ENCODE measurements at places on chromosomes 6 and 20.

- no peak for DNase-seq
Observed at GRCh38 chr6:34360556-34360955, 31.9 kb downstream of the NUDT3 start.

DNA sequence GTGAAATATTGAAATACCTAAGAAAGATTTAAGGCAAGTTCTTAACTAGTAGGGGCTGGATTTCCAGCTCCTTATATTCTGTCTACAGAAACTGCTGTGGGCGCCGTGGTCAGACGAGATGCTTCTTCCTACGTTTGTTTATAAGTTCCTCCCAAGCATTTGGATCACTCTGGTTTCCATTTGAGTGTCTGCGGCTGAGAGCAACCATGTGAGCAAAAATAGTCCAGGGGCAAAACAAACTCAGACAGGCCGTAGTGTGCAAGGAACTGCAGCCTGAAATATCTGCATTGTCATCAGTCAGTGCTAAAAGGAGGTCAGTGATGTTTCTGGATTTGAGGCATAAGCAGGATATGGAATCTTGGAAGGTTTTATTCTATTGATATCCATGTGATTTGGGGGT, 485.9 kb upstream of the JAG1 start:
- no peak for DNase-seq

- no peak for DNase-seq
Observed at GRCh38 chr6:150683320-150683719, 83.6 kb downstream of the PLEKHG1 start.

GRCh38 chr20:57849521-57850215, 139.9 kb upstream of the PMEPA1 start:
- no peak for DNase-seq

DNA sequence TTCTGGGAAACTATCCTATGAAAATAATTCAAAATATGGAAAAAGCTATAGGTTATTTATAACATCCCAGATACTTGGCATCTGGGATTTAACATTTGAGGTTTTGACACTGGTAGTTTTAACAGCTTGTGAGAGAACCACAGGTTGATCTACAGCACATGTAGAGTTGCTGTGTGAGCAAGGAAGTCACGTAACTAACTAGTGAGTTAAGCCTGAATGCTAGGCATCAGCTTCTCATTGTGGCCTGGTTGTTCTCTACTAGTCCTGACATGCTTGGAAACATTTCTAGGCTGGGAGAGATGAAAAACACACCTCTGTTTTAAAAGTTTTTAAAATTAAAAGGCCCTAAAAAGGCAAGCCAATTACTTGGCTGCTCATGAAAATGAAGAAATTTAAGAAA, 28.2 kb downstream of the ESF1 start:
- DNase-seq: no peak

GRCh38 chr6:20028143-20028542, 184.1 kb downstream of the MBOAT1 start:
- no peak for DNase-seq

DNA sequence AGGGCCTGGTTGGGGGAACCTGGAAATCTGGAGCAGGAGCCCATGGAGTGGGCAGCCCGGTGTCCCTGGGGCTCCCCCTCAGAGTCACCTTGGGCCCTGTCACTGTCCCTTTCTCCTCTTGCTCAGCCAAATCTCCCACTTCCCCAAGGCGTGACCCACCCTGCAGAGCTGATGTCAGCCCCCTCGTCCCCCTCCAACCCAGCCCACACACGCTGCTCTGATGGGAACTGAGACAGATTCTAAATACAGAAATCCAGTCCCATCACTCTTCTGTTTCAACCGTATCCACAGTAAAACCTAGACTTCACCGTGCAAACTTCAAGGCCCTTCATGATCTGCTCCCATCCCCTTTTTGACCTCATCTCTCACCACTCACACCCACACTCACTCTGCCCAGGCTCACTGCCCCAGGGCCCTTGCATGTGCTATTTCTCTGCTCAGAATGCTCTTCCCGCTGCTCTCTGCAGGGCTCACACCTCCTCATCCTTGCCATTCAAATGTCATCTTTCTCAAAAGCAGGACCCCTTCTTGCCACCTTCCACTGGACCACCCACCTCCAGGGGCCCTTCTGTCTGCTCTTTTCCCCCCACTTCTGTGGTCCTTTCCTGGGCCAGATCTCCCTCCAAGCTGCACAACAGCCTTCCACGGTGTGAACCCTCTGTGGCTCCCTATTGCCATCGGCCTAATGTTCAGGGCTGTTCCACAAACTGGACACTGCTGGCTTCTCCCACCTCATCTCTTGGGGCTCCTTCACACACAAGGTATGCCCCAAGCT, 16.6 kb downstream of the TGM2 start:
- DNase-seq: no peak

GRCh38 chr20:60237981-60238380, 279.8 kb downstream of the CDH26 start:
- DNase-seq: no peak

Data from stimulated activated CD8-positive, alpha-beta memory T cell treated with anti-CD3 and anti-CD28 coated beads, Interleukin-15, amount 100 ng/mL, for 1 hour (primary cell).